ENCODE measurements at places on chromosomes 4 and X.

- no peak for DNase-seq
- H3K36me3 ChIP-seq = peaks cover 62% of the 10 kb centered on the region
- no peak within 1 kb of the TSS for H3K4me3 ChIP-seq
- peaks cover 3% of the 10 kb centered on the region for H3K4me1 ChIP-seq
Observed at GRCh38 chr4:89894649-89895550, at the start of gene MMRN1. MMRN1 (plus strand) TSS chr4:89894854; CDS start chr4:89894972, 118 bp downstream.

DNA sequence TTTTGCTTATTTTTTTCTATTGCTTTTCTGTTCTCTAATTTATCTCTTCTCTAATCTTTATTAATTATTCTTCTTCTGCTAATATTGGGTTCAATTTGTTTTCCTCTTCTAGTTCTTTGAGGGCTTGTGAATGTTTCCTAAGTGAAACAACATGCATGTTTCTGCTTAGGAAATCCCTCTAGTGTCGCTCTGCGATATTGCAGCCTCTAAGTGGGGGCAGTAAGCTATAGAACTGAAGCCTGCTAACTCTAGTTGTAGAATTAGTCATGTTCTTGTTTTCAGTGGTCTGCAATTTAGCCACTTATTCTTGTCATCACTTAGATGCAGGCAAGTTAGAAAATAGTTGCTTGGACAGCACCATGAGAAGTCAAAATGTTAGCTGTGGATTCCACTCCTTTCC lies 222.6 kb downstream of the SPIN4 start:
- no peaks in the 10 kb centered on the region for H3K4me1 ChIP-seq
- no peak for DNase-seq
- no peak overlapping the region for H3K27ac ChIP-seq
- no peaks in the 10 kb centered on the region for H3K36me3 ChIP-seq
- H3K4me3 ChIP-seq = no peak overlapping the region
- H3K27me3 ChIP-seq = no peaks in the 10 kb centered on the region

DNA sequence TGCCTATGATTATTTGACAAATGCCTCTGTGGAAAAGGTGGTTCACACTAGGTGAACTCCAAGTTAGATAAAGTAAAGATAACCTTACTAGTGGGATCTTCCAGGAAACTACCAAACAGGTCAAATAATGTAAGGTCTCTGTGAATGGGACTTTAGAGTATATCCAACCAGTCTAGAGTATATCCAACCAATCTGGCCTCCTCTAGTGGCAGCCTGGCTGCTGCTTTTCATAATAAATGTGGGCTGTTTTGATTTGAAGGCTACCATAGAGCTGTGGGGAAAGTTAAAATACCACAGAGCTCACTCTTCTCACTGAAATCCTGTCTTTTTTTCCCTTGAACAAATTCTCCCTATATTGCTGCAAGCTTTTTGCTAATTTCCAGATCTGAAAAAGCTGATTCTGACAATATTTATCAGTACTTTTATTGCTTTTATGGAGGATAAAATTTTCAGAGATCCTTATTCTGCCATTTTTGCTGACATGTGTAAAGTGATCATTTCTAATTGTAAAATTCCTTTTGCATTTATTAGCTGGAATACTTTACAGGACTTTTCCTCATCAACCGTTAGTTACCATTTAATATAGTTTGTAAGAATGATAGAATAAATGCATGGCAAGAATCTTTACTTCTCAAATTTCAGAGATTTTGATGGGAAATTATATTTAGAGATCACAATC lies 111.3 kb downstream of the TET2 start:
- H3K27ac ChIP-seq = no peak overlapping the region
- H3K4me1 ChIP-seq = no peaks in the 10 kb centered on the region
- H3K4me3 ChIP-seq = no peak overlapping the region
- no peaks in the 10 kb centered on the region for H3K27me3 ChIP-seq
- DNase-seq = no peak

DNA sequence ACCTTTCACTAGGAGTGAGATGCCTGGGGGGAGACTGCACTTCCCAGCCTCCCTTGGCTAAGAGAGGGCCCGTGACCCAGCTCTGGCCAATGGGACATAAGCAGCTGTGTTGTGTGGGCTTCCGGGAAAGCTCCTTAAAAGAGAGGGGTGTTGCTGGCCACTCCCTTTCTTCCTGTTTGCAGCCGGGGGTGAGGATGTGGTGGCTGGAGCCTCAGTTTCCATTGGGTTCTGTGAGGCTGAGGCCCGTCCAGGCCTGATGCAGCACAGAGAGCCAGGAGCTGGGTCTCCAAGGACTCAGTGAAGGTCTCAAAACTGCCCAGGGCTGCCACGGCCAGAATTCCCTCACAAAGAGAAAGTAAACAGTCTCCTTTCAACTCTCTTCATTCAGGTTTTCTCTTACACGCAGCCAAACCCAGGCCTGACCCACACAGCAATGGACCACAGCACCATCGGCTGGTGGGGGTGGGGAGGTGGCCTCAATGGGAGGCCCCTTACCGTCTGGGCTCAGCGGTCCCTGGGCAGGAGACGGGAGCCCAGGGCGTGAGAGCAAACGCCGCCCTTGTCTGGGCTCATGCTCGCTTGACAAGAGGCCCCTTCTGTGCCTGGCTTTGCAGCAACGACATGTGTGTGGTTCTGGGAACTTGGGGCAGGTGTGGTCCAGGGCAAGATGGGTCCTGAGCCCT lies 6.6 kb downstream of the NKX1-1 start:
- H3K4me1 ChIP-seq = no peaks in the 10 kb centered on the region
- H3K36me3 ChIP-seq = no peaks in the 10 kb centered on the region
- H3K27ac ChIP-seq = no peak overlapping the region
- DNase-seq = no peak
- peaks cover 48% of the 10 kb centered on the region for H3K27me3 ChIP-seq
- no peak overlapping the region for H3K4me3 ChIP-seq

GRCh38 chr4:147735413-147736301 lies 3.8 kb downstream of the ARHGAP10 start:
- peaks cover 29% of the 10 kb centered on the region for H3K27me3 ChIP-seq
- H3K4me1 ChIP-seq = peaks cover 5% of the 10 kb centered on the region
- H3K36me3 ChIP-seq = no peaks in the 10 kb centered on the region
- no peak for DNase-seq
- H3K4me3 ChIP-seq = no peak overlapping the region

DNA sequence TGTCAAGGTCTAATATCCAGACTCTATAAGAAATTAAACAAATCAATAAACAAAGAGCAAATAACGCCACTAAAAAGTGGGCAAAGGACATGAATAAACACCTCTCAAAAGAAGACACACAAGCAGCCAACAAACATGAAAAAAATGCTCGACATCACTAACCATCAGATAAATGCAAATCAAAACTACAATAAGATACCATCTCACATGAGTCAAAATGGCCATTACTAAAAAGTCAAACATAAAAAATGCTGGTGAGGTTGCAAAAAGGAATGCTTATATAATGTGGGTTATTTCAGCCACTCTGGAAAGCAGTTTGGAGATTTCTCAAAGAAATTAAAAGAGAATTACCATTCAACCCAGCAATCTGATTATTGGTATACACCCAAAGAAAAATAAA lies 481.1 kb downstream of the STPG2 start:
- no peak overlapping the region for H3K4me3 ChIP-seq
- no peaks in the 10 kb centered on the region for H3K36me3 ChIP-seq
- no peak for DNase-seq
- no peaks in the 10 kb centered on the region for H3K27me3 ChIP-seq
- no peak overlapping the region for H3K27ac ChIP-seq

GRCh38 chrX:10893366-10893765 lies 217.8 kb upstream of the HCCS start:
- H3K27me3 ChIP-seq = no peaks in the 10 kb centered on the region
- no peaks in the 10 kb centered on the region for H3K4me1 ChIP-seq
- no peak overlapping the region for H3K4me3 ChIP-seq
- no peaks in the 10 kb centered on the region for H3K36me3 ChIP-seq
- H3K27ac ChIP-seq = no peak overlapping the region
- DNase-seq = no peak

DNA sequence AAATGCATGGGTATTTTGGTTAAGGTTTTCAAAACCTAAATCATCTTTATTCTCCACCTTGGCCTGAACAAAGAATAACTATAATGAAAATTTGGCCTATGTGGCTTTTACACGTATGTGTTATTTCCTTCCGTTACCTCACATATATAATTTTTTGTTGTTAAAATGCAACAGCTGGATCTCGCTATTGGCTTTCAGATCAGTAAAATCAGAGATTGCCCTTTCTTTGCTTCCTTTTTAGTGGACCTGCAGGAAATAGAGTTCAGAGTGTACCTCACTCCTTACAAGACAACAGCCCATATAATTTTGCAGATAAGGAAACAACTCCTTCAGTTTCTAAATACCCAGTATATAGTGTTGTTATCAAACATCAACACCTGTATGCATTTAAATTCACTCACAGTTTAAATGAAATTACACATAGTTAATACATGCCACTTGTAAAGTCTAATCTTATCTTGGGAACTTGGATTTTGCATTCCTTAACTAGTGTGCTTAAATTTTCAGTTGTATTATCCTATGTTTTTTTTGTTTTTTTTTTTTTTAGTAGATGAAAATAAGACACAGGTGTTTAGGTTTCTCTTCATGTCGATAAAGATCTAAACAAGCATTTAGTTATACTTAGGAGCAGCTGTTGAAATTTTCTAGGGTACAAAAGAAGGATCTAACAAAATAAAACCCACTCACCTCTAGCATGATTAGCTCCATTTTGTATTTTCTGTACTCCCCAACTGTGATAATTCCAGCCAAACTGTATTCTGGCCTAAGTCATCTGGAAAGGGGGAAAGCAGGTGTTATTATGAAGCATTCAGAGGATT lies 96.2 kb upstream of the SPRY1 start:
- no peak overlapping the region for H3K4me3 ChIP-seq
- peaks cover 18% of the 10 kb centered on the region for H3K4me1 ChIP-seq
- no peaks in the 10 kb centered on the region for H3K27me3 ChIP-seq
- H3K27ac ChIP-seq = no peak overlapping the region

GRCh38 chrX:67613366-67613765 lies 69.5 kb downstream of the AR start:
- no peak overlapping the region for H3K4me3 ChIP-seq
- no peak for DNase-seq
- no peaks in the 10 kb centered on the region for H3K27me3 ChIP-seq
- H3K4me1 ChIP-seq = no peaks in the 10 kb centered on the region
- H3K36me3 ChIP-seq = no peaks in the 10 kb centered on the region

DNA sequence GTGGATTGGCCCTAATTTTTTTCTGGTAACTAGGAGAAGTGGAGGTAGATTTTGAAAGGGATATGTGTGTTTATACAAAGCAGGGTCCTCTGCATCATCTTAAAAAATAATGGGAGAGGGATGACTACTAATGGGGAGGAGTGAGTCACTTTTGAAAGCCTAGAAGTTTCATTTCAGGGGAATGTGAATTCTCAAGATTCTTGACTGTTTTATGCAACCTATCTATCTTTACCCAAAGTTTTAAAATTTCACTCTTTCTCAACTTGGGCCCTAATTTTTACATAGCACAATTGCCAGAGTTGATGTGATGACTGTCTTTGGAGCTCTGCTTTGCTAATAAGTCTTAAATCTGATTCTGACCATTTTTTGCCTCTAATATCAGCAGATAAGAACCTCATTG lies 445.2 kb downstream of the GRXCR1 start:
- no peaks in the 10 kb centered on the region for H3K36me3 ChIP-seq
- no peaks in the 10 kb centered on the region for H3K4me1 ChIP-seq
- DNase-seq = no peak
- no peak overlapping the region for H3K27ac ChIP-seq
- H3K27me3 ChIP-seq = no peaks in the 10 kb centered on the region

DNA sequence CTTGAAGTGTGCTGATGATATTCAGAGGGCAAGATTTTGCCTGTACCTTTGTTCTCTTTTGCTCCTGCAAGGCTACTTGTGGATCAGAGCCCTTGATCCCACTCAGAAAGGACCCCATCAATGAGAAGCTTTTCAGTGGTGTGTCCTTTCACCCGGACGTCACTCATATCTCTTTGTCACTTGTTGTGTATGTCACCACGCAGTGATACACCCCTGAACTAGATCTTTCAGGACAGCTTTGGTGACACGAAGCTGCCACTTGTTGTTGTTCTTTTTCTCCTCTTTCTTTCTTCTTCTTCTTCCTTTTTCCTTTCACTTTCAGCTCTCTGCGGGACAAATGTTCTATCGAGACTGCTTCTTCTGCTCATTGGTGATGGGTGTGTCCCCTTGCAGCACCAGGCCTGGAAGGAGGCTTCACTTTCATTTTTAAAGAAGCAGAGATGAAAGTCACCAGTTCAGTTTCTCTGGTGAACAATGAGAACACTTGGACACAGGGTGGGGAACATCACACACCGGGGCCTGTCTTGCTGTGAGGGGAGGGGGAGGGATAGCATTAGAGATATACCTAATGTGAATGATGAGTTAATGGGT lies 83.6 kb downstream of the NBDY start:
- DNase-seq = no peak
- H3K27me3 ChIP-seq = peaks cover 8% of the 10 kb centered on the region
- no peak overlapping the region for H3K27ac ChIP-seq
- peaks cover 2% of the 10 kb centered on the region for H3K4me1 ChIP-seq

DNA sequence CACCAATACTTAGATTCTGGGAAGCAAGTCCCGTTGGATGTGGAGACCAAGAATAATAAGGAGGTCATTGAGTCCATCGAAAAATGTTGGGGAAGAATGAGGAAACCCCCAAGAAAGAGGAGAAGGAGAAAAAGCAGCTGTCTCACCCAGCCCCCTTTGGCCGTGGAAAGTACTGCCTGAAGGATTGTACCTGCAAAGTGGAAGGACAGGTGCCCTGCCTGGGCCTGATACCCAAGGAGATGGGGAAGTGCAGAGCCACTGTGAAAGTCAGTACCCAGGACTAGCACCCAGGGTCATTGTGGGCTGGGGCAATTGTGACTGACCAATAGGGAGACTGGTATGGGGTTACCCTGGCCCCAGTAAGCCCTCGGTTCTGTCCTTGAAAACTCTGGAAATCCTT lies 13.8 kb upstream of the CFAP299 start:
- H3K27me3 ChIP-seq = no peaks in the 10 kb centered on the region
- no peaks in the 10 kb centered on the region for H3K4me1 ChIP-seq
- no peak for DNase-seq

DNA sequence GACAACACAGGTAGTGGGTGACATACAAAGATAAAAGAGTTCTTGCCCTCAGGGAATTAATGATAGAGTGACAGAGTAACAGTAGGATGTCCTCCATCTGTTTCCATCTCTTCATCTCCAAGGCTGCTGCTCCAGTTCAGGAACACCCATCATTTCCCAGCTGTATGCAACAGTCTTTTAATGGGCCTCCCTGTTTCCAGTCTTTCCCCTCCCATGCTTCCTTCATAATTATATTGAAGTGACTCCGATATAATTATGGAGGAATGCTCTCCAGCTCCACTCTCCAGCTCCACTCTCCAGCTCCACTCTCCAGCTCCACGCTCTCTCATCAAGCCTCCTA lies 65.3 kb upstream of the MSN start:
- H3K36me3 ChIP-seq = no peaks in the 10 kb centered on the region
- H3K27ac ChIP-seq = no peak overlapping the region
- no peak for DNase-seq
- H3K27me3 ChIP-seq = no peaks in the 10 kb centered on the region

DNA sequence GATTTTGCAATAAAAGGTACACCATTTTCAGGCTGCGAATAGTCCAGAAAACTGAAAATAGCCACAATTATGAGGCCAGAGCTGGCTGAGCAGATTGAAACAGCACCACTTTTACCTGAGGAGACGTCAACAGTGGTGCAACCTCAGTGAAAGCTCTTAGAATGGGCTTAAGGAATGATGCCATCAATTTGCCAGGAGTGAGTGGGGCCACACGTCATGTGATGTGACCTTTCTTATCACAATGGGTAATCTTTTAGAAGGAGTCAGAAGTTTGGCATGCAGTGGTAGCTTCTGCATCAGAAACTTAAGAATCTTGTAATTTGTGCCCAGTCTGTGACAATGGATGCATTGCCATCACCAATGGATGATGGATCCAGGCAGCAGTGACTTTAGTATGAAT lies 27.6 kb downstream of the ZNF81 start:
- H3K27me3 ChIP-seq = no peaks in the 10 kb centered on the region
- no peaks in the 10 kb centered on the region for H3K4me1 ChIP-seq
- H3K4me3 ChIP-seq = no peak overlapping the region
- no peak for DNase-seq
- H3K27ac ChIP-seq = no peak overlapping the region
